ENCODE measurements at places on chromosomes 11 and 22. TPM values are rescaled to one million over a fixed set of nuclear protein-coding genes. Genes with fewer than 3 reads are reported as not detected.
A peak's percentile ranks its signal among the peaks of the same experiment; 100 is the strongest.

SLC17A6 gene
- total RNA-seq = not detected

GDPD5 gene
- 9.5 TPM for total RNA-seq

DNA sequence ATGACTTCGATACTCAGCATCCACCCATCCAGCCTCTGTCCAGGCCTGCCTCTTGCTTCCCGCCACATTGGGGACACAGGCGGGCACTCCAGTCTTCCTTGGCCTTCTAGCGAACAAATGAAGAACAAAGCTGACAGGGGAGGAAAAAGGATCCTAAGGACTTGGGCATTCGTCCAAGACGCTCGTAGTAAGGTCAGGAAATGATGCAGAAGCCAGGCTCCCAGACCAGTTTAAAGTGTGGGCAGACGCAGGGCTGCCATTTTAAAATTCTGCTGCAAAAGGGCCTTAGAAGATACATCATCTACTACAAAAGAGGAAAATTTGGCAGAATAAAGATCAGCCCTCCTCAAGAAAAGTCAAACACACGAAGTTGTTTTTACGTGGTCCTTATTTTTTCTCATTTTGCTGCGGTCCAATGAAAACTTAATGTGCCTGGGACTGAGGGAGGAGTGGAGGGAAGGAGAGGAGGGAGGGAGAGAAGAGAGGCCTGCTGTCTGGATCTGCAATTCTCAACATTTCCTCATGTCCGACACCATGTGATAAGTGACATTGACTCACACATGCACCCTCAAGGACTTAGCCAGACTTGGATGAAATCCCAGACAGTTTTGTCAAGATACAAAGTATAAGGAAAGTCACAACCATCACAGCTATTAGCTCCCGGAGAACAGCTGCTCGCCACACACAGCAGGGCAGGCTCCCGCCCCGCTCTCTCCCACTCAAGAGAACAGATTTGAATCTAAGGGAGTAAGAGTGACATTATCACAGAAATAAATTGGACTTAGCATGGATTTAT, 5.7 kb downstream of the DNAL4 start:
- peak; percentile 26 for DNase-seq

GRCh38 chr11:87444993-87445392, 407.3 kb downstream of the TMEM135 start:
- no peak for DNase-seq

GRCh38 chr22:42695294-42695693, 25.4 kb downstream of the A4GALT start:
- no peak for DNase-seq

GRCh38 chr11:36459046-36459445, 51.0 kb downstream of the TRAF6 start:
- DNase-seq = no peak

MS4A3 gene
- total RNA-seq = not detected

- DNase-seq = no peak
Observed at GRCh38 chr22:27518531-27519340, 282.8 kb downstream of the MN1 start.

Measured in mammary epithelial cell (primary cell).